ENCODE measurements at places on chromosomes 11 and 22. TPM values are rescaled to one million over a fixed set of nuclear protein-coding genes. Genes with fewer than 3 reads are reported as not detected.

- no peak for DNase-seq
- no peaks in the 10 kb centered on the region for H3K4me1 ChIP-seq
- no peak overlapping the region for H3K27ac ChIP-seq
- no peaks in the 10 kb centered on the region for H3K36me3 ChIP-seq
These were observed 308.0 kb upstream of the ZC3H12C start for GRCh38 chr11:109785198-109785597.

Gene CACNA1I
- total RNA-seq = not detected

Gene API5
- total RNA-seq = 129 TPM

GRCh38 chr11:122306831-122307391 lies 190.9 kb upstream of the BLID start:
- peak; percentile 31 for DNase-seq
- no peak overlapping the region for H3K4me3 ChIP-seq
- H3K27ac ChIP-seq = no peak overlapping the region
- H3K27me3 ChIP-seq = no peaks in the 10 kb centered on the region
- H3K36me3 ChIP-seq = no peaks in the 10 kb centered on the region

DNA sequence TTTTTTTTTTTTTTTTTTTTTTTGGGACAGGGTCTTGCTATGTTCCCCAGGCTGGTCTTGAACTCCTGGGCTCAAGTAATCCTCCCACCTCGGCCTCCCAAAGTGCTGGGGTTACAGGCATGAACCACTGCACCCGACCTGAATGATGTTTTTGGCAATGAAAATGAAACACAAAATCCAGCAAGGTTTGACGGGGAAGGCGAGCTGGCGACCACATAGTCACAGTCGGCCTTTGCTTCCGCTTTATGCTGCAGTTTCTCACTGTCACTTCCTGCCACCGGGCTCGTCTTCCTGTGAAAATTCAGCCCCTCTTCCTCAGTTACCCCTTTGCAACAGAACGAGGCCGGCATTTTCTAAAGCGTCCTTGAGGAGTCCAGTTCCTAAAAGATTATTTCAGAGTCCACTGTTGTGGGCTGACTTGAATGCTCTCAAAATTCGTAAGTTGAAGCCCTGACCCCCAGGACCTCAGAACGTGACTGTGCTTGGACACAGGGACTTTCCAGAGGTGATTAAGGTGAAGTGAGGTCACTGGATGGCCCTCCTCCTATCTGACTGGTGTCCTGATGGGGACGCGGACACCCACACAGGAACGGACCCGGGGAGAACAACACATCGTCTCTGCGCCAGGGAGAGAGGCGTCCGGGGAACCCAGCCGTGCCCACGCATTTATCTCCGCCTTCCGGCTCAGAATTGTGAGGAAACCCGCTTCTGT lies 2.9 kb upstream of the BID start:
- H3K4me3 ChIP-seq = peak overlapping the region; percentile 33
- peak; percentile 55 for DNase-seq
- peak overlapping the region; percentile 85 for H3K27ac ChIP-seq
- H3K36me3 ChIP-seq = no peaks in the 10 kb centered on the region
- H3K4me1 ChIP-seq = peaks cover 45% of the 10 kb centered on the region

DNA sequence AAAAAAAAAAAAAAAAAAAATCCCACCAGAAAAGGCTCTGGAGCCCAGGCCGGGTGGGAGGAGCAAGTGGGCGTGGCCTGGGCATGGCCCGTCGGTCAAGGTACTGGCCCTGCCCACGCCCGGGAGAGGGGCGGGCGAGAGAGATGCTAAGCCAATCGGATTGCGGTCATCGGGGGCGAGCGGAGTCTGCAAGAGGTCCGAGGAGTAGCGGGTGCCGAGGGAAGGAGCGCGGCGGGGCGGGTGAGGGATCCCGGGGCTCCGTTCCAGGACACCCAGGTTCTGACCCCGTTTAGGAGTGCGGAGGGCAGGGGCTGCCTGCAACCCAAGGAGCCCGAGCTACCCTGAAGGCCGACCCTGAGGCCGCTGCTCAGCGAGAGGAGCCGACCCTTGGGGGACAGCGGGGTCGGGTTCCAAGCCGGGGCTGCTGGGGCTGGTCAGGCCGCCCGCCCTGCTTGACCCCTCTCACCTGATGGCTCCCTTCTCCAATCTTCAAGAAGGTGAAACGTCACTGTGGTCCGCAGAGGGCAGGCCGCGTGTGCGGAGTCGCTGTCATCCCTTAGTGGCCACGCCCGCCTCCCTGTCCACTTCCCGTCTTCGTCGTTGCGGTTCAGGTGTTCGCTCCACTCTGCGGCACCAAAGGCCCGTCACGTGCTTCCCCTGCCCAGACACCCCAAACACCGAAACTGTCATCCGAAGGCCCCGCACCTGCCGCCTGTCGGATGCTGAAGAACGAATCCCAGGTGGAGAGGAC lies 11.1 kb upstream of the TAB1 start:
- DNase-seq = peak; percentile 94
- H3K27ac ChIP-seq = peak overlapping the region; percentile 38
- no peaks in the 10 kb centered on the region for H3K27me3 ChIP-seq
- H3K4me1 ChIP-seq = peaks cover 11% of the 10 kb centered on the region
- H3K36me3 ChIP-seq = no peaks in the 10 kb centered on the region

DNA sequence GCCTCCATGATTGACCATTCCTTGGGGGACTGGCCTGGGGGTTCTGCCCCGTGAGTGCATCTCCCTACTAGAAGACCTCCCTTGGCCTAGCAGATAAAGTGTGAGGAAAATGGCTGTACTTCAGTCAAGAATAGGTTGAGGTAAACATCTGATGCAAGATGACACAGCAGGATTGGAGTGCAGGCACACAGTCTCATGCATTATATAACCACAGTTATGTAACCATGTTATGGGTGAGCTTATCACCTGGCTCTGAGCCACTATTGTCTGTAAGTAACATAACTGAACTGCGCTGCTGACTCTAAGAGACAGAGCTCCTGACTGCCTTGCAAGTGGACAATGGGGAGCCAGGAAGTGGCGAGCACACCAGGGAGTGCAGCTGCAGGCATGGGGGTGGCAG lies 378.7 kb upstream of the ANO5 start:
- H3K36me3 ChIP-seq = no peaks in the 10 kb centered on the region
- H3K27me3 ChIP-seq = no peaks in the 10 kb centered on the region
- no peaks in the 10 kb centered on the region for H3K4me1 ChIP-seq
- H3K27ac ChIP-seq = no peak overlapping the region
- peak; percentile 45 for DNase-seq
- no peak overlapping the region for H3K4me3 ChIP-seq

Gene ANKK1
- not detected for total RNA-seq

GRCh38 chr11:4072668-4073285 lies 21.8 kb upstream of the RRM1 start:
- no peaks in the 10 kb centered on the region for H3K27me3 ChIP-seq
- peaks cover 27% of the 10 kb centered on the region for H3K36me3 ChIP-seq
- H3K4me1 ChIP-seq = peaks cover 44% of the 10 kb centered on the region
- peak; percentile 58 for DNase-seq

Gene FREY1
- total RNA-seq = 9.9 TPM

- no peaks in the 10 kb centered on the region for H3K4me1 ChIP-seq
- peaks cover 16% of the 10 kb centered on the region for H3K27me3 ChIP-seq
- H3K27ac ChIP-seq = no peak overlapping the region
- no peaks in the 10 kb centered on the region for H3K36me3 ChIP-seq
- H3K4me3 ChIP-seq = no peak overlapping the region
- no peak for DNase-seq
These were observed 66.8 kb upstream of the NTM start for GRCh38 chr11:131303611-131304119.

- peaks cover 21% of the 10 kb centered on the region for H3K36me3 ChIP-seq
- DNase-seq = no peak
- no peaks in the 10 kb centered on the region for H3K4me1 ChIP-seq
- H3K27me3 ChIP-seq = no peaks in the 10 kb centered on the region
These were observed 42.6 kb upstream of the APOA1 start for GRCh38 chr11:116879800-116880625.

GRCh38 chr11:2327032-2327431 lies 25.2 kb downstream of the TSPAN32 start:
- H3K36me3 ChIP-seq = no peaks in the 10 kb centered on the region
- H3K4me3 ChIP-seq = no peak overlapping the region
- no peaks in the 10 kb centered on the region for H3K27me3 ChIP-seq
- no peak overlapping the region for H3K27ac ChIP-seq

Gene BIK
- 2.3 TPM for total RNA-seq

- no peak overlapping the region for H3K4me3 ChIP-seq
- no peaks in the 10 kb centered on the region for H3K4me1 ChIP-seq
- no peaks in the 10 kb centered on the region for H3K36me3 ChIP-seq
These were observed 59.1 kb downstream of the CSNK2A3 start for GRCh38 chr11:11293798-11294550.

- H3K27ac ChIP-seq = no peak overlapping the region
- no peaks in the 10 kb centered on the region for H3K27me3 ChIP-seq
- DNase-seq = peak; percentile 50
- H3K36me3 ChIP-seq = no peaks in the 10 kb centered on the region
- no peak overlapping the region for H3K4me3 ChIP-seq
These were observed 125.5 kb upstream of the NECTIN1 start for GRCh38 chr11:119854521-119854920.

DNA sequence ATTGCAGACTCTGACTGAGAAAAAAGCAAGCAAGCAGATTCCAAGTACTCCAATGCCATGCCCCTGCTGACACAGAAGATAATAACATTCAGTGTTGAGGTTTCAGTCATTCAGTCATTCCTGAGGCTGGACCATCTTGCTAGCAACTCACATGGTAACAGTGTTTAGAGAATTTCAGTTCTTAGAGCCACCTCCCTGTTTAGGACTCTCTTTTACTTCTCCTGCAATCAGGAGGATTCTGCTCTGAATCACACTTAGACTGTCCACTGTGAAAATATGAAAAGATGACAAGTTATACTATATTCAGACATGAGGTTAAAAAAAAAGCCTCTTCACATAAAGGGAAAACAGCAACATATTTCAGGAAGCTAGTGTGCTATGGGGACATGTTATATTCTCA lies 183.9 kb upstream of the CTSC start:
- no peak overlapping the region for H3K4me3 ChIP-seq
- no peak overlapping the region for H3K27ac ChIP-seq
- H3K36me3 ChIP-seq = no peaks in the 10 kb centered on the region

Gene DBX1
- not detected for total RNA-seq

Gene NLRP14
- not detected for total RNA-seq

DNA sequence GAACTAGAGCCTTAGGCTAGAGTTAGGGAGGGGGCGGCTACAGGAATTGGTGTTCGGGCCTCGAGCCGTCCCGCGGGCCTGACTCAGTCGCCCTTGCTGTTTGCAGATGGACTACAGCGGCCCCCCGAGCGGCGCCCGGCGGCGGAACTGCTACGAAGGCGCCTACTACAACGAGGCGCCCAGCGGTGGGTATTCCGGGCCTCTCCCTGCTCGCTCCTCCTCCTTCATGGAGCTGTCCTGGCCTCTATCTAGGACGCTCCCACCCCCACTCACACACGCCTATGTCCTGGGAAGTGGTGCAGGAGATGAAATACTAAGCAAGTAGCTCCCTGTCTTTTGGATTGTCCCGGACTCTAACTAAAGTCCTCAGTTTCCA lies 1.4 kb downstream of the MYOD1 start:
- H3K36me3 ChIP-seq = no peaks in the 10 kb centered on the region
- no peak overlapping the region for H3K27ac ChIP-seq
- DNase-seq = no peak
- peaks cover 76% of the 10 kb centered on the region for H3K27me3 ChIP-seq
- no peak overlapping the region for H3K4me3 ChIP-seq

- no peak overlapping the region for H3K27ac ChIP-seq
- no peaks in the 10 kb centered on the region for H3K36me3 ChIP-seq
- H3K4me3 ChIP-seq = no peak overlapping the region
- no peaks in the 10 kb centered on the region for H3K27me3 ChIP-seq
- no peak for DNase-seq
These were observed 140.2 kb upstream of the SESN3 start for GRCh38 chr11:95371153-95371552.

- H3K27ac ChIP-seq = no peak overlapping the region
- H3K36me3 ChIP-seq = no peaks in the 10 kb centered on the region
- H3K27me3 ChIP-seq = peaks cover 6% of the 10 kb centered on the region
- no peaks in the 10 kb centered on the region for H3K4me1 ChIP-seq
- no peak for DNase-seq
- no peak overlapping the region for H3K4me3 ChIP-seq
These were observed 68.1 kb downstream of the GRIK4 start for GRCh38 chr11:120579611-120580031.

GRCh38 chr11:94524341-94524740 lies 12.1 kb downstream of the C11orf97 start:
- no peaks in the 10 kb centered on the region for H3K27me3 ChIP-seq
- H3K36me3 ChIP-seq = no peaks in the 10 kb centered on the region

DNA sequence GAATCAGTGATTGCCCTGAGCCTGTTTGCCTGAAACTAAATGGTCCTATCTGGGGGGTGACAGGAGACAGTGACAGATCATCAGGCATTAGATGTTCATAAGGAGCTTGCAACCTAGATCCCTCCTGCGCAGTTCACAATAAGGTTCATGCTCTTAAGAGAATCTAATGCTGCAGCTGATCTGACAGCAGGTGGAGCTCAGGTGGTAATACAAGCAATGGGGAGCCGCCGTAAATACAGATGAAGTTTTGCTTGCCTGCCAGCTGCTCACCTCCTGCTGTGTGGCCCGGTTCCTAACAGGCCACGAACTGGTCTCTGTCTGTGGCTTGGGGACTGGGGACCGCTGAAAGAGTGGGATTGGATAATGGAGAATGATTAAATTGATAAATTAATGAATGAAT lies 14.0 kb downstream of the NOX4 start:
- H3K27me3 ChIP-seq = no peaks in the 10 kb centered on the region
- no peaks in the 10 kb centered on the region for H3K4me1 ChIP-seq
- H3K27ac ChIP-seq = no peak overlapping the region

Gene PPM1F
- total RNA-seq = 22.3 TPM

- no peaks in the 10 kb centered on the region for H3K27me3 ChIP-seq
- H3K36me3 ChIP-seq = no peaks in the 10 kb centered on the region
- no peak for DNase-seq
- H3K27ac ChIP-seq = no peak overlapping the region
These were observed 997.8 kb upstream of the RAG2 start for GRCh38 chr11:37595845-37596244.

All from stomach (tissue), 19 donors.